ENCODE measurements at places on chromosomes 4 and X. TPM values are rescaled to one million over a fixed set of nuclear protein-coding genes. Genes with fewer than 3 reads are reported as not detected.

KIT gene
- 0.39 TPM for total RNA-seq

F8A2 gene
- total RNA-seq = not detected

NLGN3 gene
- total RNA-seq = 0.69 TPM

FHIP1A gene
- 0.15 TPM for total RNA-seq

DIAPH2 gene
- total RNA-seq = 5.6 TPM

HMGN5 gene
- 1.2 TPM for total RNA-seq

BCORL1 gene
- total RNA-seq = 10.7 TPM

PF4V1 gene
- not detected for total RNA-seq

GSX2 gene
- not detected for total RNA-seq

SRPX gene
- not detected for total RNA-seq

VGLL1 gene
- total RNA-seq = not detected

NDST4 gene
- not detected for total RNA-seq

GATA1 gene
- not detected for total RNA-seq

NOX1 gene
- total RNA-seq = not detected

NKRF gene
- 27.2 TPM for total RNA-seq

SPANXB1 gene
- not detected for total RNA-seq

MAGEB1 gene
- total RNA-seq = not detected

AR gene
- total RNA-seq = not detected

GSPT2 gene
- total RNA-seq = 11.3 TPM

HTN3 gene
- not detected for total RNA-seq

ANKRD37 gene
- total RNA-seq = 14.5 TPM

MAGEA10 gene
- total RNA-seq = not detected

DUSP21 gene
- total RNA-seq = not detected
